ENCODE measurements at places on chromosomes 2 and 18. TPM values are rescaled to one million over a fixed set of nuclear protein-coding genes. Genes with fewer than 3 reads are reported as not detected.

The FAM228A gene
- total RNA-seq: not detected

The ST6GAL2 gene
- total RNA-seq: not detected

The REG3A gene
- not detected for total RNA-seq

The CD28 gene
- 124 TPM for total RNA-seq

The RAX gene
- total RNA-seq: not detected

The PSMA8 gene
- 0.27 TPM for total RNA-seq

The IL18RAP gene
- 43.4 TPM for total RNA-seq

The BUB1 gene
- 88.5 TPM for total RNA-seq

The CENPA gene
- total RNA-seq: 27.7 TPM

The KCNF1 gene
- not detected for total RNA-seq

The ACADL gene
- total RNA-seq: not detected

The NAT8 gene
- total RNA-seq: not detected

The LAMA3 gene
- total RNA-seq: not detected

The IL36A gene
- total RNA-seq: 0.32 TPM

The PROC gene
- not detected for total RNA-seq

The SPC25 gene
- 21.4 TPM for total RNA-seq

The IL1R2 gene
- total RNA-seq: 1.4 TPM

The PPP1R7 gene
- total RNA-seq: 113 TPM

The LYPD6 gene
- not detected for total RNA-seq

The PAPOLG gene
- total RNA-seq: 21.9 TPM

The EGR4 gene
- total RNA-seq: 0.27 TPM

The CXCR4 gene
- total RNA-seq: 248 TPM
